ENCODE measurements at places on chromosomes 7 and 10.
A peak's percentile ranks its signal among the peaks of the same experiment; 100 is the strongest.

GRCh38 chr10:73878365-73878764, 4.0 kb upstream of the CAMK2G start:
- DNase-seq = no peak

DNA sequence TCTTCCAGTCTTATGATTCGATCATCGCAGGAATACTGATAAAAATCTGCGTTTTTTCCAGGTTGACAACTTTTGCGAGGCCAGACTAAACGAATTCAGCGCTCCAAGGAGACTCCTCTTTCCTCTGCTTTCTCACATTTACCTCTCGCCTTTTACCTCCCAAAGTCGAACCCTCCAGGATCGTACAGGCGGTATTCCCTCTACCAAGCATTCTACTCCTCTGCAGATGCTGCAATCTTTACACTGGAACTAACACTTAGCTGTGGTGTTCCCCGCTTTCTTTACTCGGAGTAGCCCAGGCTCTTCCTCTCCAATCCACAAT, 449 bp downstream of the NUDT5 start:
- DNase-seq = no peak

DNA sequence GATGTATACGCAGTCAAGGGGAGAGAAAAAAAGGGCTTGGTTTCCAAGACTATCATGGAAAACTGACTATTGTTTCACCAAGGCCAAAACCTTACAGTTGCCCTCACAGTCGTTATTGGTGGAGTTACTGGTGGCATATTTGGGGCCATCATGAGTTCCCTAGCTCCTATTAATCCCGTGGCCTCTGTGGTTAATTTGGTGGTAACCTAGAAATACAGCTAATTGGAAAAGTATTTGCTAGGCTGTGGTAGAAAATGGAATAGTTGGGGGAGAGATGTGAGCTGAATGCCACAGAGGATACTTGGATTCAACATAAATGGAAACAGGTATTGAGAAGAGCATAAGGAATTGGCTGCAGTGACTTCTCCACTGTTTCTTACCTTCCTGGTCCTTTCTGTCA, 450.7 kb downstream of the KCNMA1 start:
- DNase-seq = no peak

DNA sequence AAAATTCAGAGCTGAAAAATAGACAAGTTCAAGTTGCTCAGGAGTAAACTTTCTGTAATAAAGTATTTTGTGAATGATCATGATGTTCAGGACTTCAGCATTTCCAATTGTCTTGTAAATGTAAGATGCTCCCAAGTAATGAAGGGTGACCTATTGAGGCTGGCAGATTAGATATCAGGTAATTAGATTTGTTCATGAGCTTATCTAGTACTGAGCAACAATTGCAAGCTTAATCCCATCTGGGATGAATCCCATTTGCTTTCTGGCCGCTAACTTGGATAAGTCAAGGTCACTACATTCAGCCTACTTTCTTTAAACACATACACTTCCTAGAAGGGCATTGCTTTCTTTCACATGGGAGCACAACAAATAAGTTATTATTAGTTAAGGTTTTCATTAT, 82.4 kb upstream of the ITGB1 start:
- DNase-seq = peak; percentile 93

DNA sequence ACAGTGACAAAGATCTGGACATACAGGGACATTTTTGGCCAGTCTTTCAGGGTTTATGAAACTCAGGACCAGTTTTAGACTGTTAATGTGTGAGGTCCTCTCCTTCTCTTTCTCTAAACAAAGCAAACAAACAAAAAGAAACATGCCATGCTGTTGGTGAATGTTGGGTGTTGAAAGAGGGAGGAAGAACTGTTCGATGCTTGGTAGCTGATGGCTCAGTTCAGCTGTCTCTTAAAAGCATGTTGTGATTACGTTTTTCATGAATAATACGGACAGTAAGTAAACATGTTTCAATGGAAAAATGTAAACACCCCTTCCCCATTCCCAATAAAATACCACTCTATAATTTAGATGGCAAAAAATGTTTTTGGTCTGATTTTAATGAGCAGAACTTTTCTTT, 219.1 kb downstream of the SEC23IP start:
- DNase-seq = no peak

- no peak for DNase-seq
Observed at GRCh38 chr10:21495002-21495751, 30.3 kb downstream of the SKIDA1 start.

DNA sequence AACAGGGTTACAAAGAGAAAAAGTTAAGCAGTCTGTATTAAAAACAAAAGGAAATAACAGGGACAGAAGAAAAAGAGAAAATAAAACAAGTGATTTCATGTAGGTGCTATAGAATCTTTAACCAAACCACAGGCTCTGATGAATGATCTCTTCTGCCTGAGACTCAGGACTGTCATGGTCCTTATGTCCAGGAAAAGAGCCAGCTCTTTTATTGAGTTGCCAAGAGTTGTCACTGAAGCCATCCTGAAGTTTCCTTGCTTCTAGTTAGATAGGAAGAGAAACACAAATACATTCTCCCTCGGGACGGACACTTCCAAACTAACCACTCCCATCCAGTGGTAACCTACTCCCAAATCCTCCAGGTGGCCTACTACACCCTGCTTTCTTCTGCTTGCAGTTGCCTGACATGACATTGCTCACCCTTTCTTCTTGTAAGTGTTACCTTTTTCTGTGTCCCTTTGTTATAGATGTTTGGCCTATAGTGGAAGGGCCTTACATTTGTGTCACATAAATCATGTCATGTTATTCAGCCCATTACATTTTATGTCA, 346.7 kb downstream of the NRG3 start:
- DNase-seq = peak; percentile 4

DNA sequence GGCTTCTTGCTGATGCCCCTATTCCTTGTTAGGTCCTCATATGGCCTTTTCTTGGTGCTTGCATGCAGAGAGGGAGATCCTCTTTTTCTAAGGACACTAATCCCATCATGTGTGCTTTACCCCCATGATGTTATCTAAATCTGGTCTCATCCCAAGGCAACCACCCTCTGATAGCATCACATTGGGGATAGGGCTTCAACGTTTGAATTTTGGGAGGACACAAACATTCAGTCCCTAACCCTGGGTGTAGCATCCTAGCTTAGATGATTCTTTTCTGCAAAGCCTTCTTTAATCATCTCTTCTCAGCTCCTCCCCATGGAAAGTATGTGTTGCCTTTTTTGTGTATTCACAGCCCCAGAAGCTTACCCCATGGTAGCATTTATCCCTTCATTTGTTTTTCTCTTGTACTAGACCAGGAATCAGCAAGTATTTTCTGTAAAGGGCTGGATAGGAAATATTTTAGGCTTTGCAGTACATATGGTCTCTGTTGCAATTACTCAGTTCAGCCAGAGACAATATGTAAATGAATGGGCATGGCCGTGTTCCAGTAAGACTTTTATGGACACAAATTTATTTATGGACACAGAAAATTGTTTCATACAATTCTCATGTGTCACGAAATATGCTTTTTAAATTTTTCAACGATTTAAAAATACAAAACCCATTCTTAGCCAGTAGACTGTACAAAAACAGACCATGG, 101.5 kb upstream of the CSTF2T start:
- no peak for DNase-seq

DNA sequence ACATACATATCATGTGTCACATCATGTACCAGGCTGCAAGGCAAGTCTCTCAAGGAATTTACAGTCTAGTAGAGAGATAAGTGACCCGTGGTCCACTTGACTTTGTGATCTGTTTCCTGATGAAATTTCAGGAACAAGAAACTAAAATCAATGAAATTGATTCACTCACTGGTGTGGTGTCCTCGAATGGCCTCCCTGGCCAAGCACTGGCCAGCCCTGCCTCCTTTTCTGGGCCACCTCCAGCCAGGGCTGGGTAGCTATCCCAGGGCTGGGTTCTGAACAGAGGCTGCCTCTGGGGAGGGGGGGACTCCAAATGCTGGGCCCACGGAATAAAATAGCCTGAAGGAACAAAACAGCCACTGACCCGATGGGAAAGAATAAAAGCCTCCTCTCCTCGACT, 182.2 kb downstream of the HERPUD2 start:
- DNase-seq = no peak

DNA sequence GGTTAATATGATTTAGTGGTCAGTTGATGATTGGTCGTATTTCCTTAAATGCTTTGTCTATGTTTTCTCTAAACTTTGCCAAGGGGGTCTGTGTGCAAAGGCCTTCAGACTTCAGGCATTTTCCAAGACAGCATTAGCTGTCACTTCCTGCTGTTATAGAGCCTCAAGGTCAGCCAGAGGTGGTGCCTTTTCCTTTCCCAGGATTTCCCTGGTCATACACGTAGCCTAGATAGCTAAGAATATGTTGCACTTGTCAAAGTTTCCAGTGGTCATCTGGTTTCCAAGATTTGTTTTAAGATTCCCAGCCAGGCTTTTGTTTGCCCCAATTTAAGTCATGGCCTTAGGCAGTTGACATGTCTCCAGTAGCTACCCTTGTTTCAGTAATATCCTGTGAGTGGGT, 133.2 kb upstream of the IGFBP3 start:
- no peak for DNase-seq

GRCh38 chr7:150914196-150914595, 61.9 kb downstream of the AOC1 start:
- DNase-seq = no peak

- no peak for DNase-seq
Observed at GRCh38 chr7:15284396-15284795, 277.4 kb downstream of the AGMO start.

GRCh38 chr10:79058899-79059841, 9.6 kb upstream of the ZMIZ1 start:
- DNase-seq = no peak

- no peak for DNase-seq
Observed at GRCh38 chr7:132485600-132486273, 90.5 kb downstream of the PLXNA4 start.

DNA sequence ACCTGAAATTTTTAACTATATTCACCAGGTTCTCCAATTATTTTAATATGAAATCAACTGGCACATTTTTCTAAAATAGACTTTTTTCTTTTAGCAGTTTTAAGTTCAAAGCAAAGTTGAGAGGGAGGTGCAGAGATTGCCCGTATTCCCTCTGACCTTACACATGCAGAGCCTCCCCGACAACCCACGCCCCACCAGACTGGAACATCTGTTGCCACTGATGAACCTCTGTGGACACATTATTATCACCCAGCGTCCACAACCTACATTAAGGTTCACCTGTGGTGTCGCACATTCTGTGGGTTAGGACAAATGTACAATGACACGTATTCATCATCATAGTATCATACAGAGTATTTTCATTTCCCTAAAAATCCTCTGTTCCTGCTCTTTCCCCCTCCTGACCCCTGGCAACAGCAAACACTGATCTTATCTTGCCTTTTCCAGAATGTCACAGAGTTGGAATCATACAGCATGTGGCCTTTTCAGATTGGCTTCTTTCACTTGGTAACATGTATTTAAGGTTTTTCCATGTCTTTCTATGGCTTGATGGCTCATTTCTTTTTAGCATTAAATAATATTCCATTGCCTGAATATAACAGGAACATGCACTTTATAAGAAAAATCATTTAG, 37.1 kb downstream of the COBL start:
- peak; percentile 44 for DNase-seq

DNA sequence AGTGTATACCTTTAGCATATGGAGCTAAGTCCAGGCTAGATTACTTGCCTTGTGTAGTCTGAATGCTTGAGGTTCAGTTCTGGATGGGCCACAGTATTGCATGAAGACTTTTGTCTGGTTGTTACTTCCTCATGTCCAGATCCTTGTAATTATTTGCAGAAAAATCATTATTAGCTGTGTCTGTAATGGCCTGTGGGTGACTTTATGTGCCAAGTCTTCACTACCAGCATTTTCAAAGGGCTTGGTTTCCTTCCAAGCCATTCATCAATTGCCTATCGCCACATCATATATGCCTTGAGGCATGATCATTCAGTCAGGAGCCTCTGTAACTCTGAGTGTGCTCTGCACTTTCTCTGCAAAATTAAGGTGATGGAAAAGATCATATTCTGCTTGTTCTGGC, 13.8 kb upstream of the HDAC9 start:
- no peak for DNase-seq
